ENCODE measurements at places on chromosomes 7 and 10.

DNA sequence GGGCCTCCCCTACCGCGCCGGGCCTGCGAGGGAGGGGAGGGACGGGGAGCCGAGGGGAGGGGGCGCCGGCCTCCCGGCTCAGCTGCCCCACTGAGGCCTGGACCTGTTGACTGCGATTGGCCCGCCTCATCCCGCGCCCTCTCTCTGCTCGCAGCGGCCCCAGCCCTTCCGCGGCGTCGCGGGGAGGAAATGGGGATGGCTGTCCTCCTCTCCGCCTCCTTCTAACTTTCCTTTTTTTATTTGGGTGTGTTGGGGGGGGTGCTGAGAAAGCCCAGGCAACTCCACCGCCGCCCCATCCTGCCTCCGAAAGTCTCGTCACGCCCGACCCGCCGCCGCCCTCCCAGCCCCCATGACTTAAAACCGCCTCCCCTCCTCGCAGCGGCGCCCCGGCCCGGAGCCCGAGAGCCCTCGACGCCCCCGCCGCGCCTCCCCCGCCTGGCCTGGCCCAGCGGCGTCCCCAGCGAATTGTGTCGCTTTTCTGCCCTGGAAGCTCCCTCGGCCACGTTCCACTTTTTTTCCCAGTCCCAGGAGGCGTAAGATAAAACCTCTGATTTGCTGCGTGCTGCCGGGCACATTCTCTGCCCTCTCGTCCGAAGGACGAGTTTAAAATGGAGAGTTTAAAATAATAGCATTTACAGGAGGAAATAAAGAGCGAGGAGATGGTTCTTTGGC lies 842 bp upstream of the SKIDA1 start:
- DNase-seq: peak; percentile 37

GRCh38 chr10:86099542-86100334 lies 266.9 kb downstream of the GRID1 start:
- DNase-seq: no peak

- DNase-seq: no peak
These were observed 46.9 kb downstream of the KMT2E start for GRCh38 chr7:105060923-105061322.

- no peak for DNase-seq
These were observed 825 bp downstream of the TMEM176A start for GRCh38 chr7:150801242-150801945.

GRCh38 chr10:121994429-121994941 lies 5.5 kb downstream of the TACC2 start:
- DNase-seq: no peak

GRCh38 chr10:70478191-70479164 lies at the start of gene PALD1:
Gene PALD1, plus strand, starts transcription at chr10:70478767. Its CDS starts 47,185 bp downstream, at chr10:70525952.
- DNase-seq: peak; percentile 47

DNA sequence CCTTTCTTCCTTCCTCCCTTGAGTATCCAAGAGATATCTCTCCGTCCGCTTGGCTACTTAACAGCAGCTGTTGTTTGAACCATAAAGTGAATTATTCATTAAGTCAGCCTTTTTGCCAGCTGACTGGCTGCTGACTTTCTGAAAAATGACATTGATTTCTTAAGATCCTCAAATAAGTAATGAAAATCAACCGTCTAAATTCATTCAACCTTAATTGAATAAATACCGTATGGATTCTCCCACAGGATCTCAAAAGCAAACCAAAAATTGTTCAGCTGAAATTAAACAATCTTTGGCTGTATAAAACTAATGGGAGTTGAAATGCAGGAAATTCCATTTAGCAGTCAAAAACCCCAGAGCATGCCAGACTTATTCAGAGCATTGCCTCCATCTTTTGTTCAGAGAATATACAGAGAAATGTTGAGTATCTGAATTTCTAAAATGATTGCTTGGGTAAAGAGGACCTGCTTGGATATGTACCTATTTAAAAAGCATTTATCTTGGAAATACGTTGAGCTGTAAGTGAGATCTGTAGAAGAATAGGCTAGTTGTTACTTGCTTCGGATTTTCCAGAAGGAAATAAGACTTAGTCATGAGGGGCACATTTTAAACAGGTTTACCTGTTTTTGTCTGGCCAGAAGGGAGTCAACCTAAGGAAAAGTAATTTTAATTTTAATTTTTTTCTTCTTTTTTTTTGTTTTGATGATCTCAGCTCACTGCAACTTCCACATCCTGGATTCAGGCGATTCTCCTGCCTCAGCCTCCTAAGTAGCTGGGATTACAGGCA lies 136.2 kb downstream of the PLXDC2 start:
- DNase-seq: no peak

- no peak for DNase-seq
These were observed 89.9 kb downstream of the JMJD1C start for GRCh38 chr10:63375859-63376258.

- no peak for DNase-seq
These were observed 3.3 kb downstream of the EDRF1 start for GRCh38 chr10:125722811-125723210.

DNA sequence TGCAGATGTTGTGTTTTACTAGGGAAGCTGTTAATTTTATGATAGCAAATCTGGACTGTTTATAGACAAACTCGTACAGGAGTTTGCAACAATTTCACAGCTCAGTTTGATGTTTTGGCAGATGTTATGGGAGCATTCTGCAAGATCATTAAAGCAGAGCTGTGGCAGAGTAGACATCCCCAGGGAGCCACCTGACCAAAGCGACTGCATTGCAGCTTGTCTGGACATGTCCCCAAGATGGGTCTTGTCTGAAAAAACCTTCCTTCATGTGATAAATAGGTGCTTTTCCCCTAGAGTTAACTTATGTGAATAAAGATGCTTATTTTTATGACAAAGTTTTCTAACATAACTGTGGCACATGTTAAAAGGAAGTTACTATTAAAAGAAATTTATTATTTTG lies 91.2 kb upstream of the GPR141 start:
- no peak for DNase-seq

DNA sequence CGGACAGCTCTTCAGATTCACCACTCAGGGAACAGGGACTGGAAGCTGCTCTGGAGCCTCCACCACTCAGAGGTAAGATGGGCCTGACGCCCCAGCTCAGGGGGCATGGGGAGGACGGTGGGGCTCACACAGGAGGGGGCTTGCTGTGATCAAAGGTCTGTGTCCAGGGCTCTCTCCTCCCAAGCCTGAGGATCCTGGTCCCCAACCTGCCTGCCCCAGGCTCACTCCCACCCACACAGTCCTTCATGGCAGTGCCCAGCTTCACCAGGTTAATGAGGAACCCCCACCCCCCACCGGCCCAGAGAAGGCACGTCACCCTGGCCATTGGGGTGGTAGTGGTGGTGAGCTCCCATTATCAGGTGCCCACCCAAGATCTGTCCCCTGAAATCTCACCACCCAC lies 926.7 kb upstream of the ZNF722 start:
- DNase-seq: no peak

- no peak for DNase-seq
These were observed 454.0 kb upstream of the SORCS1 start for GRCh38 chr10:107618504-107618994.

GRCh38 chr10:33160151-33160550 lies 174.3 kb downstream of the NRP1 start:
- no peak for DNase-seq

DNA sequence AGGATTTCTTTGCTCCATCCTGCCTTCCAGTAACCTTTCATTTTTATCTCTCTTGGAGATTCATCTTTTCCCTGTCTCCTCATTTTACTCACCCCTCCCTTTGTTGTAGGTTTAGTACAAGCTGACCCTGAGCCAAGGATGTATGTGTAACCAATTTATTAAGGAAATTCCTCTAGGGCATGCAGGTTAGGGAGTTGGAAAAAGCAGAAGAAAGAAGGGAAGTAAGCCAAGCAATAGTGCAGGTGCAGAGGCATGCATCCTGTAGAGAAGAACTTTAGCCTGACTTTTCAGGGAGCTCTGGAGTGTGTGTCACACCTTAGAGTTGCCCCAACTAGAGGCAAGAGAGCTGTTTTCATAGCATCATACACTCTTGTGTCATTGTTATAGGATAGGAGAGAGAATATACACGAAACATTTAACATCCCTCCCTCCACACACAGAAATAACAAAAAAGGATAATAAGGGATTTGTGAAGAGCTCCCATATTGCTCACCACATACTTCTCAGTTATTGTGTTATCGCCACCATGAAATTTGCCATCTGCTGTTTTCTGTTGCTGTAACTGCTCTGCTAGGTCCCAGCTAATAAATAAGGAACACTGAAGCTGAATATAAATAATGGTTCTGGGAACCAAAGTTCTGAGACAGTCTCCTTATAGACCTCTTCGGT lies 21.8 kb upstream of the SEMA3C start:
- DNase-seq: no peak

DNA sequence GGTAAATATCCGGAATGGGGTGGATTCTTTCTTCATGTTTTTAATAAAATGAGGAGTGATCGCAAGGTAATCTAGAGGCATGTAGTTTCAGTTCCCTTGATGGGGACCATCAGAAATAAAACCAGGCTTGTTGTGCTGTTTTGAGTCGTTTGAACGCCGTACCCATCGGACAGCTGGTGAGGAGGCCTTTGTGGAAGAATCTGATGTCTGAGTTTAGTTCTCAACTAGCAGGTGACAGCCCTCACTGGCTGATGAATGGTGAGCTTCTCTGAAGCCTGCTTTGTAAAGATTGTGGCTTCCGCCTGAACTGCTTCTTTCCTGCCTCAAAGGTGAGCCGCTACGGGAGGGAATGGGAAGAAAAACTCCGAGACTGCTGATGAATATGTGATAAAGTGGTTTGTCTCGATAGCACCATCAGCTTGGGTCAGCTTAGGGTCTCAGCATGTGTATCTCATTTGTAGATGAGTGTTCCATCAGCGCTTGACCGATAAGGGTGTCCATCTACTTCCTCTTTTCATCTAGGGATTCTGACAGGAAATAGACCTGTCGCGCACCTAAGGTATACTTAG lies 977 bp downstream of the TMEM248 start:
- DNase-seq: no peak
